ENCODE measurements at places on chromosomes 6 and 20.

DNA sequence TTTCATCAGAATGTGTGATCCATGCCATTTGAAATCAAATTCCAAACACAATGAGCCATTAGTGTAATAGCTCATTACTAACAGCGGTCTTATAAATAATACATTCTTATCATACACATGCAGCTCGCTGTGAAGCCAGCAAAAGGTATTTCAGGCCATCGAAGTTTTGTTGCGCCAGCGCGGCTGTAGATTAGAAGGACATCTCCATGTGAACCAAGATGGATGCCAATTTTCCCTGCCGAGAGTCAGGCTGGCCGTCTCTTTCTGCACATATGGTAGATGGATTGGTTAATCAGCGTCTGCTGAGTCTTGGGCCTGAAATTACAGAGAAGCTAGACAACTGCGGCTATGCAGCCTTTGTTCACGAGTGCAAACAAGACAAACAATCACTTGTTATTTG lies 44.1 kb downstream of the CFAP61 start:
- DNase-seq, result no peak

DNA sequence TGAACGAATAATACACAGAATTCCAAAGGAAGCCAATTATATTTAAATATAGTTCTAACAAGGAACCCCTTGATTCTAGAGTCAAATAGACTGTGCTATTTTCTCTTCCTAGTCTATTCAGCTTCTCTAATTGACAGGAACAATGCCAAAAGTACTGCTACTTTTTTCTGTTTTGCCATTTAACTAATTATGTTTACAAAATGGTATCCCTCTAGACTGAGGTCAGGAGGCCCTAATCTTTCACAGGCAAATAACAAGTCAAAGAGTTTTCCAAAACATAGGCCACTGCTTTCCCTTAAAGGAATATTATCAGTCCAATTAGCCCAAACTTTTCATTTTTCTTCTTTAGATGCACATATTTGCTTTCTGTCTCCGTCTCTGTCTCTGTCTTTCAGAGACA lies 539.3 kb downstream of the RFPL4B start:
- DNase-seq, result no peak

DNA sequence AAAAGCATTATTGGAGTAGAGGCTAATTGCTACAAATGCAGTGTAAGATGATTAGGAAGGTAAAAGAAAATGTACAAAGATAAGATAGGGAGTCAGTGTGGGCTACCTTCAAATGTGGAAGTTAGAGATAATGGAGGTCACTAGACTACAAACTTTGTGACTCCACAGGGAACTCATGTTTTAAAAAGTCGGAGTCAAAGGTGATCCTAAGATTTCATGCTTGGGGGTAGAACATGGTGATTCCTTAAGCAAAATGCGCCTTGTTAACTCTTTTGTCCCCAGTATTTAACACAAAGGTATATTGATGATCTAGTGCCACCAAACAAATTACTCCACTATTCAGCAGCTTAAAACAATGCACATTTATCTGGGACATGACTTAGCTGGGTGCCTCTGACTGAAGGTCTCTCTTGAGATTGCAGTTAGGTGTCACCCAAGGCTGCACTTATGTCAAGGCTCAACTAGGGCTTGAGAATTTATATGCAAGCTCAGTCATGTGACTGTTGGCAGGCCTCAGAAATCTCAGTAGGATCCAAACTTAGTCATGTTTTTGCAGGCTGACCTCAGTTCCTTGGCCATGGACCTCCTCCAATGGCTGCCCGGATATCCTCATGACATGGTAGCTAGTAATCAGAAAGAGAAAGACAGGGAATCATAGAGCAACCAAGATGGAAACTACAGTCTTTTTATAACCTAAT lies 11.4 kb upstream of the SNX9 start:
- DNase-seq, result no peak

DNA sequence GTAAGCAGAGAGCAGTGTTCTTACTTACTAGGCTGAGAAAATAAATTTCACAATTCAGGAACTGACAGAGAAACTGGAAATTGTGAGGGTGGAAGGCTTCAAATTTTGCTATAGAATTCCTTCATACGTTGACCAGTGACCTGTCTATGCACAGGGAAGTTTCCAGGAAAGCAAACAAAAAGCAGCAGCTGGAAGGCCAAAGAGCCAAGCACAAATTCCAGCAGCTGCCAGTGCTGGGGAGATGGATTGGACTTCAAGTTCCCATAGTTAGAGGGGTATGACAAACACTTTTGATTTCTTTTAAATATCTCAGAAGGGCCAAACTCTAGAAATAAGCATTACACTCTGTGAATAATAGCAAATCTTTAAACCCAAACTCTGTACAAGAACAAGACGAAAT lies 299.1 kb upstream of the KCNQ5 start:
- DNase-seq, result no peak

DNA sequence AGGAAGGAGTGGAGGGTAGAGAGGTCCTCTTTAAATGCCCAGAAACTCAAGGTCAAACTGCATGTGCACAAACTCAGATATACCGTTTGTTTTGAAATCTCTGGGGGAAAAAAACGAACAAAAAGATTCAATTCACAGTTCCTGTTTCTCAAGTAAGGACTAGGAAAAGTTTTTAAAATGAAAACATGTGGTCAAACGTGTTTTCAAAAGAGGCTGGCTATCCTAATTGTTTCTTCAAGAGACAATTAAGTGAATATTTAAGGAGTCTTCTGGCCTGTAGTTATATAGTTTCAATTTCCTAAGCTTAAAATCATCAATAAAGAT lies 3.1 kb downstream of the RSPO3 start:
- DNase-seq, result no peak

DNA sequence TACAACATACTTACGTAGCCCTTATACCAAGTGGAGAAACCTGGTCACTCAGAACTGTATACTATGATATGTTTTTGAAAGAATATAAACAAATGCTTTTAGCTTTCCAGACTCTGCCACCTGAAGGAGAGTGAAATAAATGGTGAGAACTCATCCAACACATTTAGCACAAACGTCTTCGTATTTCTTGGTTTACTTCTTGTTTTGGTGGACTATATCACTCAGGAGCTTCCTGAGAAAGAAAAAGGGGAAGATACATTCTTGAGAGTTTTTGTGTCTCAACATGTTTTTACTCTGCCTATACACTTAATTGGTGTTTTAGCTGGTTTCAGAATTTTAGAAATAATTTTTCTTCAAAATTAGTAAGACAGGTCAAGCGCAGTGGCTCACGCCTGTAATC lies 19.4 kb upstream of the CTAGE9 start:
- DNase-seq, result no peak

- DNase-seq, result no peak
Observed at GRCh38 chr6:3712827-3713665, 38.5 kb downstream of the PXDC1 start.

- no peak for DNase-seq
Observed at GRCh38 chr6:131791476-131791875, 16.3 kb upstream of the ENPP1 start.

DNA sequence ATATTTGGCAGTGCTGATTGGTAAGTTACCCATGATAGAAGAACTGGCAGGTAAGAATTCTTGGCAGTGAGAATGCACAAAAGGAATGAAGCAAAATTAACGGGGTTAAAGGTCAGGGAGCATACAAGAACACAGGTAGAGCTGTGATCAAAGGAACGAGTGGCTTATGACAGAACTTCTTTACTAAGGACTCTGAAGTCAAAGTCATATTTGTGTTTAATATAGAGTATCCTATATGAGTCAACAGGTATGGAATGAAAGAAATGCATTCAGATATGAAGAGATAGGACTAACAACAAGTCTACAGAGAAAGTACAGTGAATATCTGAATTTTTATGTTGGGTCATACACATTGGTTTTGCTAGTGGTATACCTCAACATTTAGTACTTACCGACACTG lies 209.0 kb upstream of the CITED2 start:
- no peak for DNase-seq

GRCh38 chr6:155389130-155389529 lies 66.5 kb downstream of the NOX3 start:
- no peak for DNase-seq

- no peak for DNase-seq
Observed at GRCh38 chr6:144153260-144153659, 2.9 kb downstream of the STX11 start.

DNA sequence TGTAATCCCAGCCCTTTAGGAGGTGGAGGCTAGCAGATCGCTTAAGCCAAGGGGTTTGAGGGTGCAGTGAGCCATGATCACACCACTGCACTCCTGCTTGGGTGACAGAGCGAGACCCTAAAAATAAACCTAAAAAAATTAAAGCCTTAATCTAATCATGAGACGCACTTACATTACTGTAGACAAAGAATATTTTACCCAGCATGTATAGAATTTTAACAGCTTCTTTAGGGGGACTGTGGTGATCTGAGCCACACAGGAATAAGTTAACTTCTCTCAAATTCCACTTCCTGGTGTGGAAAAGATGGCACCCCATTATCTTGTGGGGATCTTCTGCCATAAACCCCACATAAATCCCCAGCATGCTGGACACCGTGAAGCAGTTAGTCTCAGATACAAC lies 2.3 kb upstream of the OOEP start:
- no peak for DNase-seq

DNA sequence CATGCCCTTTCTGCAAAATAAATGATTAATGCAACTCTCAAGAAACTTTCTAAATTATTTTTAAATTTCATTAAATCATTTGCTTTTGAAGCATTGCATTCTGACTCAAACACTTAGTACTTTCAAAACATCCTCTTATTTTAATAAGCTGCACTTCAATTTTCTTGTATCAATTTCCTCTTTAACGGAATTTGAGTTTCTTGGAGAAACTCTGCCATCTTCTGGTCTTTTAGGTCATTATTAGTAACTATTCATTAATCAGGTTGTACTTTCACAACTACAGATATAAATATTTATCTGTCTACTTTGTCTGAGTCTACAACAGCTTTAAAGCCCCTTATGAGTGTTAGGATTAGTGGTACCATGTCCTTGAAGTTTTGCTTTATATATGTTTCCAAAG lies 30.2 kb downstream of the TMX4 start:
- DNase-seq, result no peak

DNA sequence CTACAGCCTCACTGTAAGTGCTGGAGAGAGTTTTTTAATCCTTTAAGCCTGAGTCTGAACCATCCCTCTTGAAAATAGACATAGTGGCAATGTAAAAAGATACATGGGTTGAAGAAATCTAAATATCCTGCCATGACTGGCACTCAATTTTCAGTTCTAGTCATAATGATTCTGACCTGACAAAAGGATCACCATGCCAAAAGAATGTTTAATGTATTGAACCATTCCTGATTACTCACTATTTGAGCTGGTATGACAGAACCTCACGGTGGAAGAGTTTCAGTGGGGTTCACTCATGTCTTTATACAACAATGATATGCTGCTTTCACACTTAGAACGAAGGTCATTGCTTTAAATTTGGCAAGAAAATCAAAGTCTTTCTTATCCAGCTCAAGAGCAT lies 93.4 kb downstream of the HIVEP2 start:
- no peak for DNase-seq

- no peak for DNase-seq
Observed at GRCh38 chr20:61072398-61072797, 179.7 kb upstream of the CDH4 start.

- no peak for DNase-seq
Observed at GRCh38 chr6:145204301-145204700, 531.0 kb downstream of the EPM2A start.

GRCh38 chr6:108589244-108589791 lies 28.6 kb downstream of the FOXO3 start:
- no peak for DNase-seq

DNA sequence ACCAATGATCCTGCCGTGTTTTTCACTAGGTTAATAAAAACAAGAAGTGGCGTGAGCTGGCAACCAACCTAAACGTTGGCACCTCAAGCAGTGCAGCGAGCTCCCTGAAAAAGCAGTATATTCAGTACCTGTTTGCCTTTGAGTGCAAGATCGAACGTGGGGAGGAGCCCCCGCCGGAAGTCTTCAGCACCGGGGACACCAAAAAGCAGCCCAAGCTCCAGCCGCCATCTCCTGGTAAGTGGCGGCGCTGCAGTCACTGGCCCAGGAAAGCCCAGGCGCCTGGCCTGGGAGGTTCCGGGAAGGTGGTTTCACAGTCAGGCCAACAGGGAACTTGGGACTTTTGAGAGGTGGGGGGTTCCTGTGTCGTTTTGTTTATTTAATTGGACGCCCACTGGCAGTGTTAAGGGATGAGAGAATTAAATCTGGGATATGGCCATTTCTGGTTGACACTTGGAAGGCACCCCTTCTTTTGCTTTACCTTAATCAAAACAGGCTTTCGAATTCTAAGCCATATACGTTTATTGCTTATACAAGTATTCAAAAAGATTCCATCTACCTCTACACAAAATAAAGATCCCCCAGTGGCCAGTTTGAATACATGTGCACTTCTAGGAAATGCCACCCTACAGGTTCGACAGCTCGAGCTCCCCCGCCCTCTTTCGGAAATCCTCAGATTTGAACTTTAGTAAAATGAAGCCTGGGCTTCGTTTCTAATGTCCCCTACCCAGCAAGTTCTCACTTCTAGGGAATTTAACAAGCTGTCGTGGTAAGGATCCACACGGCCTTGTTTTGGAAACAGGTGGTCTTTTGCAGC lies 138.9 kb downstream of the TMEM242 start:
- no peak for DNase-seq

DNA sequence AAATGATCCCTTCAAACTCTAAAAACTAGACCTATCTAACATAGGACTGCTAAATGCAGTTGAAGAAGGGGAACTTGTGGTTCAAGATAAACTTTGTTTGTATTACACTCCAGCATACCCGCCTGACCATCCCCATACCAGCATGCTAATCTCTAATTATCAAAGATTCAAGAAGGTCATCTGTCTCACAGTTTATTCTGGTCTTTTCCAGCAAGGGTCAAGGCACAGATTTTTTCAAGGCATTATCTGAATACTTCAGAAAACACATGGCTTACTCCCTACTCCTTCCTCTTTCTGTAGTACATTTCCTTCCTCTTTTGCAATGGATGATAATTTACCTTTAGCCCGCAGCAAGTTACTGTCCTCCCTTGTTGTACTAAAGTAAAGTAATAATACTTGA lies 174.1 kb downstream of the PKHD1 start:
- DNase-seq, result no peak

GRCh38 chr20:2305946-2306345 lies 10.1 kb downstream of the TGM3 start:
- no peak for DNase-seq

- DNase-seq, result no peak
Observed at GRCh38 chr6:77038807-77039206, 424.5 kb downstream of the HTR1B start.

- DNase-seq, result no peak
Observed at GRCh38 chr6:99979953-99980352, 14.1 kb downstream of the MCHR2 start.

DNA sequence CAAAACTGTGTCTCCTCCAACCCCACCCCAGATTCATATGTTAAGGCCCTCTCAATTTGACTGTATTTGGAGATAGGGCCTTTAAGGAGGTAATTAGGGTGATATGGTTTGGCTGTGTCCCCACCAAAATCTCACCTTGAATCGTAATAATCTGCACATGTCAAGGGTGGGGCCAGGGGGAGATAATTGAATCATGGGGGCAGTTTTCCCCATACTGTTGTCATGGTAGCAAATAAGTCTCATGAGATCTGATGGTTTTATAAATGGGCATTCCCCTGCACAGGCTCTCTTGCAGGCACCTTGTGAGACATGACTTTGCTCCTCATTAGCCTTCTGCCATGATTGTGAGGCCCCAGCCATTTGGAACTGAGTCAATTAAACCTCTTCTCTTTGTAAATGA lies 46.6 kb upstream of the TOX2 start:
- DNase-seq, result no peak

GRCh38 chr6:71766796-71767195 lies 119.6 kb upstream of the RIMS1 start:
- DNase-seq, result no peak

- DNase-seq, result no peak
Observed at GRCh38 chr20:13105039-13105438, 96.3 kb downstream of the SPTLC3 start.
